ENCODE measurements at places on chromosomes 6 and 20. TPM values are rescaled to one million over a fixed set of nuclear protein-coding genes. Genes with fewer than 3 reads are reported as not detected.

DNA sequence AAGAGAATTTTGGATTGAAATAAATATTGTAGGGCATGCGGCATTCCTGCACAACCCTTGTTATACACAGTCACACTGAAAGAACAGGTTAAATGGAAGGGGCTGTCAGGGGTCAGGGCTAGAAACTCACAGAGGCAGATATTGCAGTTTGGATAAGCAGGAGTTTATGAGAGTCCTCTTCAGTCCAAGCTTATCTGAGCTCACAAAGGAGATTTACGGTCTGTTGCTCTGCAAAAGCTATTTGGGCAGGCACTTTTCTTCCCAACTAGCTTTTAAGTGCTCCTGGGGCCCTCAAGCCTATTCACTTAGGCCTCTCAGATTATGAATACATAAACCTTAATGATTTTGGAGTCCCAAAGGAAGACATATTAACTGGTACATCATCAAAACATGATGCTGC, 156.2 kb downstream of the SOX4 start:
- no peak for DNase-seq

DNA sequence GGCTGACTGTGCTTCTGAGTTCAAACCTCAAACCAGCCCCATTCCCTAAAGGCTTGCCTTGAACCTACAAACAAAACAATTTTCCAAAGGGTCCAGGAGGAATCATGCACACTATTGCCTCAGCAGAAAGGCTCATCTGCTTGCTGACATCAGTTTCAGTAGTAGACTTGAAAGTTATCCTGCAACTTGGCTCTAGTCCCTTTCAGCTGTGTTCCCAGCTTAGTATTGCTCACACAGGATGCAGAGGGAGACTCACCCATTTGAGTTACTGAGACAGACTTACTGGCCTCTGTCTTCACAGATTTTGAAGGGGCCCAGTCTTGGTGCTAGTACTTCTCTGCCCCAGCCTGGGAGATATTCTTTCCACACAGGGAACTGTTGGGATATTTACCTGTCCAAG, 38.5 kb upstream of the TFB1M start:
- DNase-seq: no peak

DNA sequence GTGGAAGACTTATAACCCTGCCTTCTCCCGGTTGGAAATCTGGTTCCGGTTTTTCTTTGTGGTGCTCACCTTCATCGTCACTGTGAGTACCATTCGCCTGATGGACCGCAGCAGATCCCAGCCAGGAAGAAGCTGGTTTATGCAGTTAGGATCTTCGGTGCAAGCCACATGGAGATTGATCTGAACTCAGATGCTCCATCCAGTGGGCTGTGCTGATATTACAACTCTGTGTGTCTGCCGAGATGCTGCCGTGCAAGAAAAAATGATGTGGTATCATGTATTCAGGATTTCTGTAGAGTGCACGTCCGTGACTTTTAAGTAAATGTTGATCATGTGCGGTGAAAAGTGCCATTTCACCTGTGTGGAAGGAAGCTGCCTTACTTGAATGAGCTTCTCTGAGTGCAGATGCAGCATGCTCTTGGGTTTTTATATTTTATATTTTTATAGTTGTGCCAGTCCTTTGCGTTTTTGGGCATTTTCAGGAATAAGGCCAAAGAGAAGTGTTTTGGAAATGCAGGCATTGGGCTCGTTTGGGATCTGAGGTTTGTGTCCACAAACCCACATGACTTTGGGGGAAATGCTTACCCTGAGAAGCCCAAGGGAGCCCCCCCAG, 39.2 kb downstream of the DYNLT1 start:
- peak; percentile 26 for DNase-seq

GRCh38 chr20:57769756-57770155, 59.9 kb upstream of the PMEPA1 start:
- no peak for DNase-seq

DNA sequence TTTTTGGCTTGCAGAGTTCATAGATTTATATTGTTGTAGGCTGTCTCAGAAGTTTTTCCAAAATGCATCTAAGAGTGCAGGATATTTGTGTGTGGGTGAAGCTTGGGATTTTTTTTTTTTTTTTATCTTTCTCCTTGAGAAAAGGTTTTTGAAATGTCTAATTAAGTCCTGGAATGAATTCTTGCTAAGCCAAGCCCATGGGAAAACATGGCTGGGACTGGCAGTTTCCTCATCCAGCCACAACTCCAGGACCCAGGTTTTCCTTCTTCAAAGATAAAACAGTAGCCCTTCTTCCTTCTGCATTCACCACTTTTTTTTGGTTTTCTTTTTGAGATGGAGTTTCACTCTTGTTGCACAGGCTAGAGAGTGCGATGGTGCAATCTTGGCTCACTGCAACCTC, 242.5 kb upstream of the JAG1 start:
- DNase-seq: no peak

GRCh38 chr6:169029861-169030260, 223.8 kb downstream of the THBS2 start:
- no peak for DNase-seq

DNA sequence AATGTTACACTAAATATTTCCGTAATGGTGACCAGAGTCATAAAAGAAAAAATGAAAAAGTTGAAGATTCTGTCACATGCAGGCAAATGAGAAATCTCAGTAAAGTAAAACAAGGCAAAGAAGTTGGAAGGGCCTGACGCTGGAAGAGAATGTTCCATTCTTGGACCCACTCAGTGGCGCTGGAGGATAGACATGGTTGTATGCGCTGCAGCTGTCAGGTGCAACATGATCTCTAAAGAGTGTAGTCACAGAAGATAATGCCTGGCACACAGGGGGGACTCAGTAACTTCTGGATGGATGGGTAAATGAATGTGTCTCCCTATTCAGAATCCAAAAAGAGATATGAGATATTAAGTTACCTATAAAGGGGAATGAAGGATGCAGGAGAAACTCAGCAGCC, 116.3 kb downstream of the FAXC start:
- no peak for DNase-seq

GRCh38 chr6:70421509-70421908, 8.2 kb downstream of the FAM135A start:
- no peak for DNase-seq

GRCh38 chr6:130625825-130626527, 201.2 kb upstream of the SMLR1 start:
- DNase-seq: no peak

GRCh38 chr20:42914302-42914701, 275.4 kb downstream of the PTPRT start:
- no peak for DNase-seq

DNA sequence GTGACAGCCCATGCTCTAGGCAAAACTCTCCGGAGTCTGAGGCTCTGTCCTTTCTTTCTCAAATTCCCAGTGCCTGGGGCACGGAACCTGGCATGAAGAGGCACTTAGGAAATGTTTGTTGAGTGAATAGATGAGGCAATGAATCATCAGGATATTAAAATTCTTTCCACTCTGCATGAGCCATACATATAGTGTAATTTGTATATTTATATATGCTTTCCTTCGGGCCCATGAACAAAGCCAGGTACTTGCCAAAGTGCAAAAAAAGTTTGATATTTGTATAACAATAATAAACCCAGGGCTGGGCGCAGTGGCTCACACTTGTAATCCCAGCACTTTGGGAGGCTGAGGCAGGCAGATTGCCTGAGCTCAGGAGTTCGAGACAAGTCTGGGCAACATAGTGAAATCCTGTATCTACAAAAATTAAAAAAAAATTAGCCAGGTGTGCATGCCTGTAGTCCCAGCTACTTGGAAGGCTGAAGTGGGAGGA, 212.3 kb upstream of the ZNF217 start:
- DNase-seq: no peak

DNA sequence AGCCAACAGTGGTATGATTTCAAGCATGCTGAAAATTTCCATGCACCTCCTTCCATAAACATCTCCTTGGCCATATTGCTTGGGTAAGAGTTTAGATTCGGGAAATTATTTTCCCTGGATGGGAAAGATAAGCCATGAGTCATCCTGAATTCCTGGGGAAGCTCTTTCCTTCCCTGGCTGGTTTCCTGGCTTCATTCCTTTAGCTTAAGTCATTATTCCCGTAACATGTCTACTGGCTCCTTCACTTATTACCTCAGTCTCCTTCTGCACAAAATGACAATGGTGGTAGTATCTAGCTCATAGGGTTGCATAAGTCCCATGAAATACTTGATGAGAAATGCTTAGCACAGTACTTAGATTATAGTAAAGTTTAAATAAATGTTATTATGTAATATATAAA, 27.6 kb downstream of the TINAG start:
- peak; percentile 95 for DNase-seq

DNA sequence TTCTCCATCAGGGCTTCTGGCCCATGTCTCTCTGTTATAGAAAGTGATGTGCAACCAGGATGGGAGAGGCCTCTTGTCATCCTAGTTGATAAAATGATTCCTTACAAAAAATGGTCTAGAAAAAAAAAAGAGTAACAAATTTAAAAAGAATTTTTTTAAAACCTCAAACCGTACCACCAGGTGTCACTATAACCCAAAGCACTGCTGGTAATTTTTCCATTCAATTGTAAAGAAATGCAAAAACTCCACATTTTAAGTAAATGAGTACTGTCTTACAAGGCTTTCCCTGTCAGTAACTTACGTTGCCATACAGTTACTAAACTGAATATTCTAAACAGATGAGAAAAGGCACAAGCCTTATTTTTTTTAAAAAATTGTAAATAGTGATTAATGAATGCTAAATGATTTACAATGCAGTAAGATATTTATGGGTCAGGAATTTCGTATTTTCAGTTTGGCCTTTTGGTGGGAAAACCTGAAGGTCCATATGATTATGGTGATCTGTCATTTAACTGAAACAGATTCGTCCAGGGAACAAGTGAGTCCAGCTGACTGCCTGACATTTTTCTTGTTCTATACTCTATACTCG, 95.4 kb downstream of the OGFRL1 start:
- no peak for DNase-seq

The GRIK2 gene
- total RNA-seq: not detected

The TRIM40 gene
- total RNA-seq: not detected

The WFDC6 gene
- total RNA-seq: not detected

The LRRN4 gene
- 152 TPM for total RNA-seq

The TBX18 gene
- 1.9 TPM for total RNA-seq

The TMEM239 gene
- total RNA-seq: not detected

The PPIL6 gene
- total RNA-seq: 0.80 TPM

The BMP2 gene
- 54.9 TPM for total RNA-seq
